ENCODE measurements at places on chromosomes 3 and 15. TPM values are rescaled to one million over a fixed set of nuclear protein-coding genes. Genes with fewer than 3 reads are reported as not detected.

Gene ABHD17C
- 69.7 TPM for total RNA-seq

DNA sequence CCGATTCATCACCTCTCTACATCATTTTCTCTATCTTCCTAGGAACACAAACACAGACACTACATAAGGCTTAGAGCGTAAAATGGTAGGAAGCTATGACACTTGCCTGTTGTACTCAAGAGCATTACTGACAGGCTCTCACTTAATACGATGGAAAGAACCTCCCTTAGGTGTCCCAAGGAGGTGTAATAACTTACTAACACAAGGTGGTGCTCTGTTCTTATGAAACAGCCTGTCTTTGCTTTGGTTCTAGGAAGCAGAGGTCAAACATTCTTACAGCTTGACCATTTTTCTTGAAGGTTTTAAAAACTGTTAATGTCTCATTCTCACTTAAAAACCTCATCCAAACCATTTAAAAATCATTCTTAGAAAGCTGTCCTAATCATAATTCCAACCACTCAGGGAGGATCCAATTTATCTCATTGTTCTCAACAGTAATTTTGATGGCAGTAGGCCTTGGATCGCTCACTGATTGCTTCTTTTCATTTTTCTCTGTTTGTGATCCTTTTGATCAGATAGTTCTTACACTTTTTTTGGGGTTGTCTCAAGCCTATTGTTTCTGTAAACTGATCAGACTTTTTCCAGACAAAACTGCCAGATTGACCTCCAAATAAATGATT is 317.8 kb upstream of the AGTR1 start:
- no peak overlapping the region for H3K27ac ChIP-seq
- no peak overlapping the region for H3K4me3 ChIP-seq
- no peaks in the 10 kb centered on the region for H3K36me3 ChIP-seq

GRCh38 chr3:29026286-29026685 is 254.6 kb upstream of the RBMS3 start:
- DNase-seq: no peak
- no peaks in the 10 kb centered on the region for H3K36me3 ChIP-seq
- no peaks in the 10 kb centered on the region for H3K4me1 ChIP-seq
- H3K27ac ChIP-seq: no peak overlapping the region

Gene CD276
- 84.6 TPM for total RNA-seq

Gene NRG4
- 0.71 TPM for total RNA-seq

Gene TTBK2
- 5.3 TPM for total RNA-seq

DNA sequence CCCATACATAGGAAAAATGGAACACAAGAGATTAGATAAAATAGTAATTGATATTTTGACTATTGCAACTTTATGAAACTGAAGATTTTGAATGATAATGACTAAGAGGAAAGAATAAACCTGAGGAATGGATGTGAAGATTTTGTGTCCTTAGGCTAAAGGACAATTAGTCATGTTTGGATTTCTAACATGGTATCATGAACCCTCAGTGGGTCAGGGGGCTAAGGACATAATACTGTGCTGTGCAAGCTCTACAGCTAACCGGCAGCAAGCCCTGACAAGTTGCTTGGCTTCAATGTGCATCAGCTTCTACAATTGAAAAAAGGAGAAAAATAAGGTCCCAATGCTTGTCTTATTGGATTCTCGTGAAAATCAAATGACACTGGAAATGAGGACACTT is 491.0 kb downstream of the MECOM start:
- no peaks in the 10 kb centered on the region for H3K27me3 ChIP-seq
- DNase-seq: no peak
- H3K4me1 ChIP-seq: peaks cover 42% of the 10 kb centered on the region
- no peak overlapping the region for H3K27ac ChIP-seq
- peaks cover 5% of the 10 kb centered on the region for H3K36me3 ChIP-seq

Gene IVD
- total RNA-seq: 46.6 TPM

Gene MRAS
- total RNA-seq: 13.2 TPM

GRCh38 chr3:21392526-21392925 is 358.5 kb downstream of the ZNF385D start:
- no peaks in the 10 kb centered on the region for H3K36me3 ChIP-seq
- peaks cover 23% of the 10 kb centered on the region for H3K4me1 ChIP-seq
- no peak for DNase-seq
- no peak overlapping the region for H3K4me3 ChIP-seq
- H3K27me3 ChIP-seq: no peaks in the 10 kb centered on the region

GRCh38 chr3:97914388-97914787 is 57.8 kb downstream of the RIOX2 start:
- DNase-seq: no peak
- no peaks in the 10 kb centered on the region for H3K27me3 ChIP-seq
- no peak overlapping the region for H3K4me3 ChIP-seq
- no peaks in the 10 kb centered on the region for H3K4me1 ChIP-seq
- H3K27ac ChIP-seq: no peak overlapping the region

- no peaks in the 10 kb centered on the region for H3K36me3 ChIP-seq
- no peaks in the 10 kb centered on the region for H3K27me3 ChIP-seq
- H3K4me3 ChIP-seq: no peak overlapping the region
These were observed 483.2 kb upstream of the TBL1XR1 start for GRCh38 chr3:177680472-177680821.

Gene PLA2G4B
- 6.8 TPM for total RNA-seq

DNA sequence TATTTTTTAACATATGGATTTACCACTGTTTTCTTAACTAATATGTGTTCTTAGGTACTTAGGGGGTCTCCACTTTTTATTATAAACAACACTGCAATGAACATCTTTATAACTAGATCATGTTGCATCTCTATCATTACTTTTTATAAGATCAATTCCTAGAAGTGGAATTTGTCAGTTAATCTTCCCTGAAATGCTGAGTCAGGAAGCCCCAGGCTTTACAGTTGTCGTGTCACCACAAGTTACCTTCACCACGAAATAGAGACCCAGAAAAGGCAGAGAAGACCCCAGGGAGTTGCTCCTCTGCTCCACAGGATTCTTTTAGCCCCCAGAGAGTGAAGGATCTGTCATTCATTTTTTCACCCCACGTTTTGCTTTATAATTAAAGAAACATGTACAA is 34.5 kb upstream of the ERC2 start:
- H3K4me3 ChIP-seq: no peak overlapping the region
- H3K36me3 ChIP-seq: no peaks in the 10 kb centered on the region
- no peaks in the 10 kb centered on the region for H3K4me1 ChIP-seq
- no peak for DNase-seq
- H3K27ac ChIP-seq: no peak overlapping the region

All from Calu3 (cell line).